ENCODE measurements at places on chromosomes 16 and 17.

- no peak for DNase-seq
Observed at GRCh38 chr16:60712144-60712543, 1324.1 kb downstream of the CDH8 start.

GRCh38 chr17:13550291-13550690, 51.4 kb downstream of the HS3ST3A1 start:
- no peak for DNase-seq

GRCh38 chr17:69336580-69336979, 9.6 kb upstream of the ABCA5 start:
- DNase-seq = no peak

DNA sequence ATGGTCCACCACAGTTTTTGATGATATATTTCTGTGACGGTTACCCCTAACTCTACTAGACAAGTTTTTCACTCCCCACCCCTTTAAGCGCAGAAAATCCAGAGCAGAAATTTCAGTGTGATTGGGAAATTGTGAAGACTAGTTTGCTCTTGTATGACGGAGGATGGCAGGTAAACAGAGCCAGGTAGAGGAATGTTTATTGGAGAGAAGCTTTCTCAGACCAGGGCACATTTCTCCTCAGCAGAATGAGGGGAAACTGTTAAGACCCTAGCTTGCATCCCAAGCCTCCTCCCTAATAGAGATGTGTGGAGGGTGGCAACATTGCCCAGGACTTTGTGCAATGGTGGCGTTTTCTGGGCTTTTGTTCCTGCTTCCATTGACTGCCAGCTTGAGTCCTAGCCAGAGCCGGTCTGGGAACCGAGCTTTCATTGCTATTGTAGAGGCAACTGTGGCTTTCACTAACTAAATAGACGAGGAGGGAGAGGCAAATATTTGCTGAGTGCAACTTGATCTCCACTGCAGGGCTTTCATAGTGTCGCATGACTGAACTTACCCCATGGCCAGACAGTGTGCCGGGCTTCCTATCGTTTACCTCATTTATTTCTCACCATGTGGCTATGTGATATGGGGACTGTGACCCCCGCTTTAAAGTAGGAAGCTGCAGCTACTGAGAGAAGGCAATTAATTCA, 159.6 kb upstream of the MPHOSPH6 start:
- no peak for DNase-seq

- no peak for DNase-seq
Observed at GRCh38 chr16:75804368-75804767, 78.1 kb upstream of the CPHXL start.

DNA sequence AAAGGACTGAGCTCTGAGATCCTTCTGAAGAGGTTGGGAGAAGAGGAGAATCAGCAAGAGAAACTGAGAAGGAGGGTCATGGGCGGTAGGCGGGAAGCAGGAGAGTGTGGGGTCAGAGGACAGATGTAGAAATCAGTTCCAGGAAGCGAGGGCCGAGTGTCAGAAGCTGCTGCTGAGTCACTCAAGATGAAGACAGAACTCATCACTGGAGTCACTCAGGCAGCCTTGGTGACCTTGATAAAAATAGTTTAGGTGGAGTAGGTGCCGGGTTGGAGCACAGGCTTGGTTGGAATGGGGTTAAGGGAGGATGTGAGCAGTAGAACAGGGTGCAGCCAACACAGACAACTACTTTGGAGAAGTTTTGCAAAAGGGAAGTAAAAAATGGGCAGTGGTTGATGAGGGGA, 6.1 kb upstream of the ITGAM start:
- no peak for DNase-seq

- DNase-seq = no peak
Observed at GRCh38 chr17:66365903-66366302, 63.5 kb downstream of the PRKCA start.

DNA sequence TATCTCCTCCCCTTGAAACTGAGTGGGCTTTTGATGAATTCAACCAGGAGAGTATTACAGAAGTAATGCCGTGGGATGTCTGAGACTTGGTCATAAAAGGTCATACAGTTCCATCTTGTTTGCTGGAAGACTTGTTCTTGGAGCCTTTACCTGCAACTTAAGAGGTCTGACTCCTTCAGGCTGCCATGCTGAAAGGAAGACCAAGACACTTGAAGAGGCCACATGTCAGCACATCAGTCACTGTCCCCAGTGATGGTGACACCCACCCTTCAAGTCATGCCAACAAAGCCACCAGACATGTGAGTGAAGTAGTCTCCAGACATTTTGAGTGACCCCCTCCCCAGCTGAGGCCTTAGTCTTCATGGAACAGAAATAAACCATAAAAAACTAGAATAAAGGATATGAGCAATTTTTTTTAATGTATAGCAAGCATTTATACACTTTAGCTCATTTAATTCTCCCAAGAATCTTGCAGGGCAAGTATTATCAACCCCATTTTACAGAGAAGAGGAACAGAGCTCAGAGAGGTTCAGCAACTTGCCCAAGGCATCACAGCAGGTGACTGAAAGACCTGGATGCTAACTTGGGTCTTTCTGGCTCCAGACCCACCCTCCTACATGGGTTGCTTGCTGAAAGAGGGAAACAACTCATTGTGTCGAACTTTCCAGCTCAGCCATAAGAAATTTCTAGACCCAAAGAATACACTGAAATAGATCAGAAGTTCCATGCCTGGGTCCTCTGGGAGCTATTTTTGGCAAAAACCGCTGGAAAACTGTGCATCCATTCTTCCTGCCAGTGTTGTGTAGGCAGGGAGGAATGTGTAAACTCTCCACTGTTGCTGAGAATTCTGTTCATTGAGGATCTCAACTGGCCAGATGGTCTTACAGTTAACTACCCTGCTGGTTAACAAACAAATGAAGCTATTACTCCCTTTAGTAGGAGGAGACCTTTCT, 38.1 kb downstream of the SOCS1 start:
- DNase-seq = no peak

DNA sequence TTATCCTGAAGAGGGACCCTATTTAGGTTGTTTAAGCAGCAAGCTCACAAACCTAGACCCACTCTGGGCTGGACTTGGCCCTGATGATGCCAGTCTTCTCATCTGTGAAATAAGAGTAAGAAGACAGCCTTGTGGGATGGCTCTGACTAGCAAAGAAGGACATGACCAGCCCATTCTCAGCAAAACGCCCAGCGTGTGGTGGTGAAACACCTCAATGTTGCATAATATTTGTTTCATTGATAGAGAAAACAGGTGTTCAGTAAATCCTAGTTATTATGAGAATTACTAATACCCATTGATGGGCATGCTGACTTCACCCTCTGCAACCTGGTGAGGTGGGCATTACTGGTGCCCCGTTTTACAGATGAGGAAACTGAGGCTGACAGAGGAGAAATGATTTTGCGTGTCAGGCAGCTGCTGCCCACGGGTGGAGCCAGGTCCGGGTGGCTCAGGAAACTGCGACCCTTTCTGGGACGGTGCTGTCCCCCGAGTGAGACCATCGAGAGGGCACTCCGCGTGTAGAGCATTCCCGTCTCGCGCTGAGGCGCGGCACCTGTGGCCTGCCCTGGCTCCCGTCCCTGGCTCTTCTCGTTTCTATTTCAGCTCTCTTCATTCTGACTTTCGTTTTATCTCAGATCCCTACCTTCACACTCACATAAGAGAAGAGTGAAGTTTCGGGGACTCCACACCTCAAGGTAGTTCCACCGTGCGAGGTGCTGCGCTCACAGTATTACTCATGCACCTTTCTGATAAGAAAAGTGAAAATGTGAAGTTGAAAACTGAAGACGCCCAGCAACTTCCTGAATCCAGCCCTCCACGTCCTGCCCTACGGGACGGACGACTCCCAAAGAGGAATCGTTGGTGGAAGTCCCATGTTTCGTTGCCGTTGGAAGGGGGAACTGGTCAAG, 48.5 kb downstream of the IRF8 start:
- no peak for DNase-seq

DNA sequence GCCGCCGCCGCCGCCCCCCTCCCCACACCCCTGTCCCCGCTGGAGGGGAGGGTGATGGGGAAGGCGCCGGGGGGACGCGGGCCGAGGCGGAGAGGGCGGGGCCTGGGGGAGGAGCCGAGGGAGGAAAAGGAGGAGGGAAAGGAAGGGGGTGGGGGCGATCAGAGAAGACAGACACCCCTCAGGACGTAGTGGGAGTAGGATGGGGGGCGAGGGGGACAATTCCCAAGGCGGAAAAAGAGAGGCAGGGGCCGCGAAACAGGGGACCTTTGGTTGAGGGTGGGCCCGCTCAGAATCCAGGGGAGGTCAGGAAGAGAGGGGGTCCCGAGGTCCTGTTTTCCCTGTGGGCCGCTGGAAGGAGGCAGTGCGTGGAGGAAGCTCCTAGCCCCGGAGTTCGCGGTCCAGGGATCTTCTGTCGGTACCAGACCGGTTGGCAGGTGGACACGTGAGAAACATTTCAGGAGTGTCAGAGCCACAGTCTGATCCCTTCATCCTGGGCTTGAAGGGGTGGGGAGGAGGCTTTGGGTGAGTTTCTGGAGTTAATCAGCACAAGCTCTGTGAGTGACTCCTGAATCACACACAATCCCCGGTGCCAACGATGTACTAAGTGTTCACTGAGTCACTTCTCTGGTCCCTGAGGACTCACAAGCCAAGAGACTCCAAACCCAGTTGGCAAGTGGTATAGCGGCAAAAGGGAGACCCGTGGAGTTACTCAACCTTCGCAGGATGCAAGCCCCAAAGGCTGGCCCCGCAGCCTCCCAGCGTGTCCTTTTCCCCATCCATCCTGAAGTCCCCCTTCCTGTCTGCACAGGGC, at the start of gene XYLT1:
Gene XYLT1, minus strand, starts transcription at position 53 of the 811 bp plus-strand sequence. CDS start 164 bp downstream, outside the sequence.
- no peak for DNase-seq

- no peak for DNase-seq
Observed at GRCh38 chr17:311119-311782, 41.4 kb downstream of the RPH3AL start.

DNA sequence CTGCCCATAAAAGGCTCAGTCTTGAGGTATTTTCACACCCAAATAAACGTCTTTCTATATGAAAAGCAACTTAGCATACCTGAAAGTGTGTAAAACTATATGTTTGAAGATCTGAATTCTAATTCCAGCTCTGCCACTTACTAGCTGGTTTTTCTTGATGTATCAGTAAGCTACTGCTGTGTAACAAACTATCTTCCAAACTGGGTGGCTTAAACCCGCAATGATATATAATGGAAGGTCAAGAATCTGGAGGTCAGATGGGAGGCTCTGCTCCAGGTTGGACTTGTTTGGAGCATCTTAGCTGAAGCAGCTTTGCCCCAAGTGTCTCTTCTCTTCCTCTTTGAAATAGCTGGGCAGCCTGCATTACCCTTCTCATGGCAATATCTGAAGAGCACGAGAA, 164.3 kb upstream of the IRX5 start:
- no peak for DNase-seq

GRCh38 chr16:70416748-70417616, 21.9 kb downstream of the ST3GAL2 start:
- no peak for DNase-seq

GRCh38 chr16:19116711-19117449, 3.1 kb downstream of the ITPRIPL2 start:
- no peak for DNase-seq

DNA sequence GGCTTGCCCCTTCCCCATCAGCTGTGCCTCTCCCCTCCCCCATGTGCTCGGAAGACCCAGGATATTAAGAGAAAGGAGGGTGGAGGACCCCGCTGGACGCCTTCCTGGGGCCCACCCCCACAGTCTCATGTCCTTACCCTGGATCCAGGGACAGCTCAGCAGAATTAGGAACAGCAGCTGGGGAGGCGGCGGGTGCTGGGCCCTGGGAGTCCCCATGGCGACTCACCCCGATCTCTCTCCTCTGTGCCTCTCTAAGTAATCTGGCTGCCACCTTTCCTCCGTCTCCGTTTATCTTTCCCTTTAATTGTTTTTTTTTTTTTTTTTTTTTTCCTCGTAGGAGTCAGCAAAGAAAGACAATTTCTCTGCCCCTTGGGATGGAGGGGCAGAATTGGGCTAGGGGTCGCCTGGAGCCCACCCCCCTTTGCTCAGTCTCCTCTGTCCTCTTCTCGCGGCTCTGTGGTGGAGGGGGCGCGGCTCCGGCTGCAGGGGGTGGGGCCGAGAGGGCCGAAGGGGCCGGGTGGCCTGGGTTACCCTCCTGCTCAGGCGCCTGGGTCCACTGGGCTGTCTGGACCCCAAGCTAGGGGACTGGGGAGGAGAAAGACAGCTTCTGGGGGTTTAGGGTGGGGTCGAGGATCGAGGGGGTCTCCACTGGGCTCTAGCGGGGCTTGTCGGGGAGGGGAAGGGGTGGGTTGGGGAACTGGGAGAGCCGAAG, 390 bp downstream of the SEZ6L2 start:
- peak; percentile 83 for DNase-seq

- DNase-seq = no peak
Observed at GRCh38 chr17:57213180-57213825, 43.0 kb upstream of the MSI2 start.

GRCh38 chr17:44905006-44906000, 6.1 kb upstream of the EFTUD2 start:
- DNase-seq = no peak

DNA sequence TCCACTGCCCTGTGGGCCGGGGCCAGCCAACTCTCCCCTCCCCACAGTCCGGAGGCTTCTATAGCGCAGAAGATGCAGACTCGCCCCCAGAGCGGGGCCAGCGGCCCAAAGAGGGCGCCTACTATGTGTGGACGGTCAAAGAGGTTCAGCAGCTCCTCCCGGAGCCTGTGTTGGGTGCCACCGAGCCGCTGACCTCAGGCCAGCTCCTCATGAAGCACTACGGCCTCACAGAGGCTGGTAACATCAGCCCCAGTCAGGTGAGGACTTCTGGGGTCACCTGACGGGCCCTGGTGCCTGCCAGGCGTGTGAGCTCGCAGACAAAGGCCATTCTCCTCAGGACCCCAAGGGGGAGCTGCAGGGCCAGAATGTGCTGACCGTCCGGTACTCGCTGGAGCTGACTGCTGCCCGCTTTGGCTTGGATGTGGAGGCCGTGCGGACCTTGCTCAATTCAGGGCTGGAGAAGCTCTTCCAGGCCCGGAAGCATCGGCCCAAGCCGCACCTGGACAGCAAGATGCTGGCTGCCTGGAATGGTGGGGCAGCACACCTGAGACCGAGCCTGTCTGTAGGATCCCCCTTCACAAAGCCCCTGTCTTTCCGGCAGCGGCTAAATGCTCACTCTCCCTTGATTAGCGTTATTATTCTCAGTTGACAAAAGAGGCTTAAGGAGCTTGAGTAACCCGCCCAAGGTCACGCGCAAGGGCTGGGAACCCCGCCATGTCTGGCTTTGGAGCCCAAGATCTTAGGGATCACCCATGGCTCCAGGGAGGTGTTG, 3.9 kb downstream of the SPATA20 start:
- DNase-seq = peak; percentile 43

DNA sequence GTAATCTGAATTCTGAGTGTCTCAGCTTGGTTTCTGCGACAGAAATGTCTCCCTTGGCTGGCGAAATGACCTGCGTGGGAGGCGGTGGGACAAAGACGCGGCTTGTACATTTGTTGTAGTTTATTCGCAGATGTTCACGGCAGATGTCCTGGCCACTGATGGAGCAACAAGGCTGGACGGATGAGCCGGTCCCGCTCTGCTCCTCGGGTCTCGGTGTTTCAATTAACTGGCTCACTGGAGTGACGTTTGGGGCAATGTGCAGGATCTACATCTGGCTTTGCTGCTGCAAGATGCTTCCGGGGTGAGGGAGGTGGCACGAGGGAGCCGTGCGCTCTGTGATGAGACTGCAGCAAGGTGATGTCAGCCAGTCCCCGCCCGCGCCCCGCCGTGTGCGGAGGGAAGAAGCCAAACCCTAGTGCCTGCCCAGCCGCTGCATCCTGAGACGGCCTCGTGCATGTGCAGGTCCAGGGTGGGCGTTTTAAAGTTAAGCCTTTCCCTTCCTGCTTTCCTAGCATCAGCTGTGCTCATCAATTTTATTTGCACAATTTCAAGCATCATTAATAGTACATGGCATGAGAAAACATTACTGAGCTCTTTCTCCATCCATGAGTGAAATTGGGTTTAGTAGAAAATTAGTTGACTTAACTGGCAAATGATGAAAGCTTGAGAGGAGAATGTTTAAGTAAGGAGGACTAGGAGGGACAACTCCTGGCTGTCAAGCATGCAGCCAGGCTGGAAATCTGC, 44.4 kb downstream of the MGAT5B start:
- DNase-seq = no peak

All from SW 1271 (cell line).